ENCODE measurements at places on chromosomes 2 and 18.

DNA sequence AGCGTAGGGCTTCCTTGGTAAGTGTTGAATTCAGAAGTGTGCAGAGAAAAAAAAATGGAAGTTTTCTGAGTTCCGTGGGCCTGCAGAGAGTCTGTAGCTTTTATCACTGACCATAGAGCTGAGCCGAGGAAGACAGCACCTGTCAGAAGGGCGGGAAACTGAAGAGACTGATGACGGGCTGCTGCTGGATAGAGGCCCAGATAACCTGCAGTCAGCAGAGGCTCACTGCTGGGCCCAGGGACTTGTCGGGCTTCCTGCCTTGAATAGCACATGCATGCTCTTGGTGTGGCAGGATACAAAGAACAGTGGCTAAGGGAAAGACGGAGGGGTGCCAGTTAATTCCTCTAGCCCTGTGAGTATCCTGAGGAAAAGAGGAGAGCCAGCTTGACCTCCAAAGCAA lies 166.4 kb downstream of the MGAT5 start:
- DNase-seq: peak; percentile 4

- DNase-seq: no peak
Measured at GRCh38 chr2:35415942-35416341, 939.6 kb upstream of the CRIM1 start.

DNA sequence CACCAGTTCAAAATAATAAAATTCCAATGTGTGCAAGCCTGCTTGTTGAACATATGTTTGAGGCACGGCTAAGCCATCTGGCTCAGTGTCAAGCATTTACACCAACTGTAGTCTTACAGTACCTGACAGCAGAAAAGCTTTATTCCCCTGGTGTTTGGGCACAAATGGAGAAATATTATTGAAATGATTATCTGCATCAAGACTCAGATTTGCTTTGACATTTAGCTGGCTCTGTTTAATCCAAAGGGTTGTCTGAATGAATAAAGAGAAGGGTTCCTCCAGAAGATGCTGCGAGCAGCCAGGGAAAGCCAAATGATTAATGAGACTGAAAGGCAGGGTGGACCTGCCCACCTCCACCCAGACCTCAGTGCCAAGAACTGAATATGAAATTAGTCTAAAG lies 393.2 kb upstream of the GALNT5 start:
- no peak for DNase-seq

DNA sequence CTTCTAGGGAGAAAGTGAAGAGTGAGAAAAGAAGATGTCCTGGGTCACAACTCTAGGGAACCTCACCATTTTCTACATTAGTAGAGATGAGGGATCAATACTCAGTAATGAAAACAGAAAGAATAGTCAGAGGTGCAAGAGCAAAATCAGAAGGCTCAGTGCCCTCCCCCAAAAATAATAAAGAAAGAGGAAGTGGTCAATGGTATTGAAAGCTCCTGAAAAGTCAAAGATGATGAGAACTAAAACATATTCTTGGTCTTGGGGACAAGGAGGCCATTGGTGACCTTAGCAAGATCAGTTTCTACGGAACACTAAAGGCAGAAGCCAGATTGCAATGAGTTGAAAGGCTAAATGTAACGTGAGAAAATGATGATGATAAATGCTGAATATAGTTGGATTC lies 24.5 kb upstream of the MYO1B start:
- no peak for DNase-seq

GRCh38 chr2:226845386-226846116 lies 9.7 kb downstream of the RHBDD1 start:
- DNase-seq: no peak

GRCh38 chr2:20164734-20165478 lies 60.0 kb downstream of the SDC1 start:
- no peak for DNase-seq

DNA sequence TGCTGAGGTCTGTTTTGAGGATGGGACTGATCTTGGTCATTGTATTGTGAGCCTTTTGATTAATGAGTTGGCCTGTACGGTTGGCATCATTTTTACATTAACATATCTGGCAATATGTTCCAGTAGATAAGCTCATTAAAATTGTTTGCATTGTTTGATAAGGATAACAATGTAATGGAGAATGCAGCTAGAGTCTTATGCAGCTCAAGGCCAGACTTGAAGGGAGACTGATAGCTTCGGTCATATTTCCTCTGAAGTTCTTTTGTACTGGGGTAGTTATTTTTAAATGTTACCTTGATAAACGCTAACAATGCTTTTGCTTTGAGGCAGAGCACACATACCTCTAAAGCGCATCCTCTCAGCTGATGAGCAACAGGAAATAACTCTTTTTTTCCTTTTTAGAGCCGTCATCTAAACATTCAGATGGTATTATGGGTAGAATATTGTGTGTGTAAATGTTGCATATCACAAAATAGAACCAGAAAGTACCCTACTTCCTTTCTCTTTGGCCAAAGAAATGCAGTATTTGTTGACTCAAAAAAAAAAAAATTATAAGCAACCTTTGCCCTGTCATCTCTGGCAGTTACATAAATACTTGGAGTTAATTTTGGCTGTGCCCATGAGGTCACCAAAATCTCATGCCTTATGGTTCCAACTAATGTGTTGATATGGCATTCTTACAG lies 1.3 kb downstream of the MAPRE2 start:
- no peak for DNase-seq

DNA sequence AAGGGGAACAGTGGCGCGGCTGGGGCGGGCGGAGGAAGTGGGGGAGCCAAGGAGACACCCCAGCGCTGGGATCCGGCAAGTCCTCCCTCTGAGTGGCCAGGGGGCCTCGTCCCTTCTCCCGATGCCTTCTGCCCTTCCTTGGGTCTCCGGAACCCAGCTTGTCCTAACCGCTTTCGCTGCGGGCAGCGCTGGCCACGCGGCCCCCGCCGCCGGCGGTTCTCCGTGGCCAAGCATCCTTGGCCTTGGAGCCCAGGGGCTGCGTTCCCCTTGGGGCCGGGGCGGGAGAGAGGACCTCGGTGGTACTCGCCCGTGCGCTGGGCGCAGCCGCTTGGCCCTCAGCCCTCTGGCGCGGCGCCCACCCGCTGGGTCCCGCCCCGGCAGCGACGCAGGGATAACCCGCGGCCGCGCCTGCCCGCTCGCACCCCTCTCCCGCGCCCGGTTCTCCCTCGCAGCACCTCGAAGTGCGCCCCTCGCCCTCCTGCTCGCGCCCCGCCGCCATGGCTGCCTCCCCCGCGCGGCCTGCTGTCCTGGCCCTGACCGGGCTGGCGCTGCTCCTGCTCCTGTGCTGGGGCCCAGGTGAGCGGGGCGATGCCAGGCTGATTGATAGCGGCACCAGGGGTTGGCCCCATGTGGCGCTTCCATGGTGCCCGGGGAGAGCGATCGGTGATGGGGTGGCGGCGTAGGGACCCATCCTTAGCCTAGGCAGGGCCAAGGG lies 128.7 kb downstream of the UXS1 start:
- DNase-seq: no peak

DNA sequence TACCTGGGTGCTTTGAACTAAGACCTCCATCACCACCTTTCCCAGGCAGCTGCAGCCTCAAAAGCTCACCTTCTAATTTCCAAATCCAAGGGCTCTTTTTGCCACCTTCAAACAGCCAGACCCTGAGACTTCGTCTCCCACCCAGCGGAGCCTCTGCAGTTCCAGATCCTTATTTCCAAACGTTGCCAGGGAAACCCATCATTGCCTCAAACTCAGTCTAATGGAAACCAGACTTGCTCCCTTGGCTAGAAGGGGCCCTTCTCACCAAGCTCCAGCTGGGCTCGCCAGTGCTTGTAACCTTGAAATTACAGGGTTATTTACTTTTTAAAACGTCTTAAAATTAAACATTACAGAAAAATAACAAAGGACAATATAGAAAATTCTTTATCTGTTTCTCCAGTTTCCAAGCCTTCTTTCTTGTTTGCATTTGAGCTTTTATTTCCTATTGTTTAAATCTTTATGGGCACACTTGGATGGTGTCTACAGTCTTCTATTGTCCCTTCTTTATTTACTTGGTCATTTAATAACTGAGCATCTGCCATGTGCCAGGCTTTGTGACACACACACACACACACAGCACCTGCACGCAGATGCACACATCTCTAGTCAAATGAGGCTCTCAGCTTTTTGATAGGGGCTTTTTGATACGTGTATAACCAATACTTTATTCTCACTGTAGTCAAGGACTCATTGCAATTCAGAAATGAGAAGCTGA lies 36.1 kb downstream of the TRPM8 start:
- peak; percentile 95 for DNase-seq

DNA sequence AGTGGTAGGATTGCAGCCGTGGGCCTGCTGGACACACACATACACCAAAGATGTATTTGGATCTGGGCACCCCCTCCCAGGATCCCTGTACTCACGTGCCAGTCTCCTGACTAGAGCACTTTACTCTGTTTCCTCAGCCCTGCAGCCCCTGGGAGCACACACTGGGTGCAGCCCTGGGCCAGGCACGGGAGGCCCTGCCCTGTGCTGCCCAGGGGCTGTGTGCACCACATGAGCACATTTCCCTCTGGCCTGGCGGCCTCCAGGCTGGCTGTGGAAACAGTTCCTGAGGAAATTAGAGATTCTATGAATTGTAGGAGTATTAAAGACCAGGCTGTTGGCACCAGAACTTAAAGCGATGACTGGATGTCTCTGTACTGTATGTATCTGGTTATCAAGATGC lies 45.4 kb downstream of the BCL2L11 start:
- DNase-seq: no peak

DNA sequence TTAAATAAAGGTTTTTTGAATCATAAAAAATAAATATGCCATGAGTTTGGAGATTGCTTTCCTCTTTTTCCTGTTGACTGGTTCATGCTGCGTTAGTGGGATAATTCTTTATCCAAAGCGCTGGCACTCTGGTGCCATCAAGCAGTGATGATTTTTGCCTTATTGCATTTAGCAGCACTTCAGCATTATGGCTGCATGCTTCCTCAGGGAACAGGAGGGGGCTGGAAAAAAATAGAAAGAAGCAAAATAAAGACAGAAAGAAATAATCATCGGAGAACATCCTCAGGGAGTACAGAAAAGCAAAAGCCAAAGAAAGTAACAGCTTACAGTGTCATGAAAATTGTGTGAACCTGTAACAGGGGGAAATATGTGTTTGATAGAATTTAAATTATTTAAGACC lies 1408.2 kb upstream of the PIK3C3 start:
- DNase-seq: no peak

DNA sequence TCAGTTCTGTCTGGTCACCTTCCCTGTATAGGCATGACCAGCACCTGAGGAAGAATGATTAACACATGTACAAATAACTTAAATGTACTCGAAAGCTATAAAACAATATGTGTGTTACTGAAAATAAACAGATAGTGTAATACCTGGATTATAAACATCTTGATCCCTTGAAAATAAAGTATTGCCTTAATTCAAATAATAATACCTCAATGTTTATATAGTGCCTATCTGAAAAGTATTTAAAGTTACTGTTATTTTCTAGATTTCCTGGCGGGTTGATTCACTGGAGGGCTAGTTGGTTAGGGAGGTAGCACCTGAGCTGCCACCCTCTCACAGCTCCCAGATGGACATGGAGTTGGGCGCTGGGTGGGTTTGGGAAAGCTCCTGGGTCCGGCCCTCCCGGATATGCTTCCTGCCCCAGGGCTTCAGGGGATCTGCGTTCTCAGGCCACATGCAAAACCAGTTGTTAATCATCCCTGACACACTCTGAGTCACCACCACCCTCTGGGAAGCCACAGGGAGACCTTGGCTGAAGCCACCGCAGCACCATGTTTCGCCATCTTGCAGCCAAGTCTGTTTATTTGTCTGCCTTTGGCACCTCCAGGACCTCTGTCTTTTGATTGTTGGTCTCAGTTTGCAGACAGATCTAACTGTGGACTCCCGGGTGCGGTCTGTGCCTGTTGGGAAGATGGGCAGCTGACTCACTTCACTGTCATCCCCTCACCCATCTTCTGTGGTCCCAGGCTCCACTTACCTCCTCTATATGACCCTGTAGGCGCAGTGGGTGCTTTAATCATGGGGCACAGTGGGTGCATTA lies 35.3 kb downstream of the RAB31 start:
- no peak for DNase-seq

GRCh38 chr2:38146907-38147307 lies 71.0 kb upstream of the CYP1B1 start:
- DNase-seq: no peak

DNA sequence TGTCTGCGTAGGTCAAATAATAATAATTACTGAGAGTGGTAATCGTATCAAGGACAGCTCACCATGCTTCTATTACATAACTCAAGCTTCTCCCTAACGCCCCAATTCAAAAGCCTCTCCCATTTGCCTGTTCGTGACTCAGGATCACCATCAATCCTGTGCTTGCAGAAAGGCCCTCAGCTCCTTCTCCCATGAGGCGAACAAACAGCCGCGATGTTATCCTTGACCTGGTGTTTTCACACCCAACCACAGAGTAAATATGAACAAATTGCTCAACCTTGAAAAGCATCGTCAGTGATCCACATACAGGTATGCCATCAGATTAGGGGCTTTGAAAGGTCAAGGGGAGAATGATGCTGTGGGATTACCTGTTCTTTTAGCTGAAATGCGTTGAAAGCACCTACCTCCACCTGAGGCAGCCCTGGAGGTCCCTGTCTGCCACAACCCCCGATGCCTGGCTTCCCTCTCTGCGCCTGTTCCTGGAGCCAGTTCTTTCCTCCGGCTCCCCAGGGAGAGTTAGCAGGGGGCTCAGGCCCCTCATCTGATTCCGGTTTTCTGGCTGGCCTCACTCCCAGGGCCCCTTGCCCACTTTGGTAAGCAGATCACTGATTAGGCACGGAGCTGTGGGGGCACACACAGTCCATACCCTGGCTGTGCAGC lies 39.1 kb upstream of the ODC1 start:
- DNase-seq: peak; percentile 4

DNA sequence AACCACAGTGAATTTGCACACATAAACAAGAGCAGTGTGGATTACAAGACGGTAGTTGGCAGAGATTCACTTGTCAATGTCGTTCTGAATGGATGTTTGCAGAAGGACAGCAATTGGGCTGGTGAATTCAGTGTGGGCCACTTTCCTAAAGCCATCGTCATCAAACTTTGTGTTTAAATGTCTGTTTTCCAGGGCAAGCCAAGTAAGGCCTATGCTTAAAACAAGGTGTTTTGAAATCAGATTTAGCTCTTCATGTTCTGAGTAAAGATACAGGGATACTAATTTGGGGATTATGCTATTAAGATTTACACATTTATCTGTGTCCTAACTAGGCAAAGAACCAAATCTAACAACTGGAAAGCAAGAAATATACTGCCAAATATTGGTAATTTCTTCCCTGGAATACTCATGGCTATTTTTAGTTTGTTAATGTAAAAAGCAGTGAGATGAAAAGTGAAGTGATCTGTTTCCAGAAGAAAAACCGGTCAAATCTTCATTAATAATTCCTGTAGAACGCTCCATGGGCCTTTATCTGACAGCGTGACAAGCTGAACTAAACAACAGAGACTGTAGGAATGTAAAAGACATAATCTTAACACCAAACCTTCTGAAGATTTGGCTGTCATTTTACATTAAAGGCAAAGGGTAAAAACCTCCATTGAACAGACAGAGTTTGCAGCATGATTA lies 175.7 kb downstream of the ICOS start:
- no peak for DNase-seq

- DNase-seq: no peak
Measured at GRCh38 chr2:56347881-56348280, 164.1 kb downstream of the CCDC85A start.

All from NCI-H2081 (cell line).